ENCODE measurements at places on chromosomes 12 and 14.

DNA sequence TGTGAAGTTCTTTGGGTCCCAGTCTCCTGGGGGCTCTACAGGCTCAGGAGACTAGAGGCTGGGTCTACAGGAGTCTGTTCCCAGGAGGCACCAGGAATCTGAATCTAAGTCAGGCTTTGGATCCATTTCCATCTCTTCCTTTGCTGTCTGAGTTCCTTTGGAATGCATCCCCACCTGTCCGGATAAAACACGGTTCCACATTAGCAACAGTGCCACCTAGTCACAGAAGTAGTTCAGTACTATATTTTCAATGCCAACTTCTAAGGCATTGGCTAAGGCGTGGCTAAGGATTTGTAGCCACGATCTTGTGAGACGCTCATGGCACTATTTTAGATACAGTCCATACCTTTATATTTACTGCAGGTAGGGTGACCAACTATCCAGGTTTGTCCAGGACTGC, 15.1 kb downstream of the ZC2HC1C start:
- DNase-seq, result no peak

DNA sequence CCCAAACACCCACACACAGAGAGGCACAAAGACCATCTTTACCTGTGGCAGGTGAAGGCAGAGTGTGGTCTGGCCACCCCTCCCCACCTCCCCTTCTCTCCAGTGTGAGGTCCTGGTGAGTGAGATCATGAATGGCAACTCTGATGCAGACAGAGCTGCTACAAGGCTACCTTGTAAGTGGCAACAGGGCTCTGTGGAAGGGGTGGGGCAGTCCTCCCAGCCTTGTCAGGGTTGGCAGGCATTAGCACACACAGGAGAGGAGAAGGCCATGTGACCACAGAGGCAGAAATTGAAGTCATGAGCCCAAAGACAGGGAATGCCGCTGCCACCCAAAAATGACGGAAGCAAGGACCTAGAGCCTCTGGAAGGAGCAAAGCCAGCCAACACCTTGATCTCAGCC, 30.7 kb downstream of the VWF start:
- DNase-seq, result no peak

- DNase-seq, result no peak
Measured at GRCh38 chr12:109726511-109727038, 12.9 kb downstream of the FAM222A start.

DNA sequence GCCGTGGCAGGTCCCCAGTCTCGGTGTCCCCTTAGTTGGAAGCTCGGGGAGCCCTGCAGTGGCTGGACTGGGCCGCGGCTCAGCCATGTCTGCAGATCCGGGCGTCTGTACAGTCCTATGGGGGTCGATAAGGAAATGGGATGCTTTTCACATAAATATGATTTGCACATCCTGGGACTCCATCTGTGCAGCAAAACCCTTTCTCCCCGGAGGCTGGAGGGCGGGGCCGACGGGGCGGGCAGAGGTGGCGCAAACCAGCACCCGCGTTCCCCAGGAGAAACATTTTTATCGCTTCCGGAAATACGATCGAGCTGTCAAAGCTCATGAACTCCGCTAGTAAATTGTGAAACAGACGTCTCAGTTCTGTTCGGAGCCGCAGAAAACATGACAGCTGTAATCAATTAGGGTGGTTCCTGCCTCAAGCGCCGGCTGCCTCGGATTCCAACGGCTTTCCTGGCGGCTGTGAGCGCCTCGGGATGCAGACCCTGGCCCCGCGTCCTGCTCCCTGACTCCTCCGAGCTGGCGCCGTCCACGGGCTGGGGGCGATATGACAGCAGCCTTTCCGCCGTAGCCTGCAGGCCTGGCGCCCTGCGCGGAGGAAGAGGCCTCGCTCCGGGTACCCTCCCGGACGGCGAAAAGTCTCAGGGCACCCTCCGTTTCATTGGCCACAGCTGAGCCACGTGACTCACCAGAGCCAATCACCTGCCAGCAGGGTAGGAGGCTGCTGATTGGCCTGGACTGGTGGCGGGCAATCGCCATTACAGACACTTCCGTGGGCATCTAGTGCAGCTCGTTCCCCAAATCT, 23.0 kb downstream of the DIO3 start:
- DNase-seq, result peak; percentile 87

DNA sequence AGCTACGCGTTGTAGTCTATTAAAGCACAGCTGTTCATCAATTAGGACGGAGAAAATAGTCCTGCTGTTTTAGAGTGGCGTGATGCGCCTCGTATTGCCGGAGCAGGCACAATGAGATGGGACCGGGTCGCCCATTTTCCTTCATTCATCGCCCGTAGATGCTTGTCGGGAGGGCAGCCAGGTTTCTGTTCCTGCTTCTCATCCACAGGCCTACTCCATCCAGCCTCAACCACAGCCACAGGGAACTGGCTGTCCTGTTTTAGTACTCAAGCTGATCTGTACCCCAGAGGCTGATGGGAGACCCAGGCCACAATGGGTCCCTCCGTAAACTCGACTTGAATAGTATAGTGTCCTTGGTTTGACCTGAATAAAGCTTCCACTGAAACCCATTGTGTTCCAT, 264.0 kb downstream of the VRK1 start:
- no peak for DNase-seq

- no peak for DNase-seq
Measured at GRCh38 chr12:10501030-10501429, 4.7 kb upstream of the EIF2S3B start.

DNA sequence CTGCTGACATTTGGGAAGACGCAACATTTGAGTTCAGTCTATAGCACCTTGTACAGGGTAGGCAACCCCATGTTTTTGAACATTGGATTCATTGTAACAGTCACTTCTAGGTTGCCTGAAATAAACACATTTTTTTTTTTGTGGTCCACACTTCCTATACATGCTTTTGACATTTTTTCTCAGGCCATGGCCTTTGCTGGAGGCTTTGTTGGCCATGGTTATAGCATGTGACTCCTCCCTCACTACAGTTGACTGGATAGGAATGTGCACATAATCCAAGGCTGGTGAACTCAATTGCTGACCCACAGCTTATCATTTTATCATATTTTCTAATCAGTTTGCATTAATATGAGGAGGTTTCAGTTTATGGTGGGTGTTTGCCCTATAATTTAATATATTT, 60.6 kb downstream of the TMEM117 start:
- no peak for DNase-seq

- DNase-seq, result peak; percentile 46
Measured at GRCh38 chr12:129659961-129660622, 243.7 kb downstream of the TMEM132D start.

GRCh38 chr14:104103446-104104075, 18.1 kb downstream of the ASPG start:
- DNase-seq, result no peak

GRCh38 chr12:88172844-88173407, 30.8 kb downstream of the TMTC3 start:
- DNase-seq, result no peak

DNA sequence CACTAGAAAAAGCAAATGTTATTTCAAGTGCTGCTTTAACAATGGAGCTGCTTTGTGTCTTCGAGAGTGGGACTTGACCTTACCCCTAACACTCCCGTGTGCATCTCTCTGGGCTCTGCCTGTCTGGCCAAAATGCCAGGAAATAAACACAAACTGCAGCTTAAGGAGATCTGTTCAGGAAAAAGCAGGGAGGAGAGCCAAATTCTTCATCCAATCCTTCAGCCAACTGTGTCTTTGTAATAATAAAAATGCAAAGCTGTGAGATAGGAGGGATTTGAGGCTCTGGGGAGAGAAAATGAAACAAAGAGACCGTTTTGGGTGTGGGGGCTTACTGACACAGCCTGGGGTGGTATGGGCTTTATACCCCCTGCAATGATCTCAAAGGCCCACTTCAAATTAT, 85.8 kb upstream of the WSCD2 start:
- DNase-seq, result no peak

GRCh38 chr12:38998887-38999482, 93.6 kb upstream of the CPNE8 start:
- DNase-seq, result no peak

DNA sequence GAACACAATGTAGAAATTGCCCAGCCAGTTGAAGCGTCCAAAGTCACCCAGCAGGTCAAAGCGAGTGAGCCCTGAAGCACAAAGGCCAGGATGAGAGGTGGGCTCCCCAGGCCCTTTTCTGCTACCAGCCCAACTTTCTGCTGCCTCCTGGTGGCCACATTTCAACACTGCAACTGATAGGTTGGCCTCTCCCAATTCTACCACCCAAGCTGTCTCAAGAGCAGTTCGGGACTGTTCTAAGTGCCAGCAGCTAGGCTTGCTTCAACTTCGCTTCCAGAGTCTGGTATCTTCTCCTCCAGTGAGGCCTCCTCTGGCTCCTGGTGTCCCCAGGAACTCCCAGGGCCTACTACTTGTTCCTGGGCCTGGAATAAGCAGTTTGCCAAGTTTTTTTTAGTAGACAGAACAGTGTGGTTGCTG, 3.4 kb upstream of the DHH start:
- no peak for DNase-seq

DNA sequence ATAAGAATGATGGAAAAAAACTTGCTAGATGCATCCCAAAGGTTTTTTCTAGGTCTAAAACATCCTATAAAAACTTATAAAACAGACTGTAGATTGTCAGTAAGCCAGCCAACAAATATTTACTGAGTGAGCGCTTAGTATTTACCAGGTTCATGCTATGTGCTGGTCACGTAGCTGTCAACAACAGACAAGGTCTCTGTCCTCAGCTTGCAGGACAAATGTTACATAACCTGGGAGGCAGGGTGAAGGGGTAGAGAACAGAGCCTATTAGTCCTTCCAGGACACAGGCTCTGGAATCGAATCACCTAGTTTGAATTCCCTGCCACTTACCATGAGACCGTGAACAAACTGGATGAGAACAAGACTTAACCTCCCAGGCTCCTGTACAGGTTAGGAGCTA, 6.4 kb downstream of the NFYB start:
- DNase-seq, result no peak

GRCh38 chr14:90175631-90176030, 80.7 kb upstream of the PSMC1 start:
- no peak for DNase-seq

DNA sequence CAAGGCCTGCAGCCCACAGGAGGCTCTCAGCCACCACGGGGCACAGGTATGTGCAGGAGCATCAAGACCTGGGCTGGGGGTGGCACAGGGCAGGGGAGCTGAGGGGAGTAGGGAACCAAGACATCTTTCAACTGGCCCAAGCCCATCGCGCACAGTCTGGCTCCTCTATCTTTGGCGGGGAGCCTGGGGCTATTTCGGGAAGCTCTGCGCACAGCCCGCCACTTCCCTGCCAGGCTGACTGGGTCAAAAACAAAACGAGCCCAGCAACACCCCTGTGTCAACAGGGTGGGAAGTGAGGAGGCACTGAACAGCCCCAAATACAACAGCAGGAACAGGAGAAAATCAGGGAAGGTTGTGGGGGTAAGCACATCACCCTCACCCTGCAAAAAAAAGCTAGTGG, 83.9 kb downstream of the ARL6IP4 start:
- DNase-seq, result no peak

DNA sequence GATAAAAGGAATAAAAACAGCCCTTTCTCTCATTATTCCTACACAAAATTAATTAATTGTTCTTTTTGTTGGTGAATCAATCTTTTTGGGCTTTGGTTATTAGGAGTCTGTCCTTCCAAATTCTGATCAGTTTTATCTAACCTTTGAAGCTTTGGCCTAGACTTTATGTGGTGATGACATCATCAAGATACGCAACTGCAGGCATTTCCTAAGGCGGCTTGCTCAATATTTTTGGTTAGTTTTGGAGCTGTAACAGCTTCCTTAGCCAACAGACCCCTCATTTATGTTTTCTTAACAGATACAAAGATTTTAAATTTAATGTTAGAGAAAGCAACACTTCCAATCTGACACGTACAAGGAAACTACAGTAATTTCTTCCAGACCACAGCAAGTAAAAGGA, 87.8 kb upstream of the PDE3A start:
- no peak for DNase-seq

GRCh38 chr12:93572712-93573551, 457 bp downstream of the SOCS2 start:
- no peak for DNase-seq

GRCh38 chr12:131991816-131992430, 42.2 kb downstream of the EP400 start:
- no peak for DNase-seq

DNA sequence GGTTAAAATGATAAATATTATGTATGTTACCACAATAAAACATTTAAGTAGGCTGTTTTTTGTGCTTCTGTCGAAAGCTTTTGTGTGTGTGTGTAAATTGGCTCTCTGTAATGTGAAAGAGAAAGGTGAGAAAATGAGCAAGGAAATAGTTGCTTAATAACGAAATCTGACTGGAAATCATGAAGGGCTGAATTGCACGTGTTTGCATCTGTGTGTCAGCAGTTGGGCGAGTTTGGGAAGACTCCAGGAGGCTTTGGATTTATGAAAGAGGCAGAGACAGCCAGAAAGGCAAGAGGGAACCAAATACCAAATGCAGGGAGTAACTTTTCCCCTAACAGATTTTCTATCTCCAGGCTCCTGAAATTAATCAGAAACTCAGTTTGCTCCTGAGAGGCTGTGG, 47.2 kb upstream of the PLEKHG3 start:
- DNase-seq, result no peak

DNA sequence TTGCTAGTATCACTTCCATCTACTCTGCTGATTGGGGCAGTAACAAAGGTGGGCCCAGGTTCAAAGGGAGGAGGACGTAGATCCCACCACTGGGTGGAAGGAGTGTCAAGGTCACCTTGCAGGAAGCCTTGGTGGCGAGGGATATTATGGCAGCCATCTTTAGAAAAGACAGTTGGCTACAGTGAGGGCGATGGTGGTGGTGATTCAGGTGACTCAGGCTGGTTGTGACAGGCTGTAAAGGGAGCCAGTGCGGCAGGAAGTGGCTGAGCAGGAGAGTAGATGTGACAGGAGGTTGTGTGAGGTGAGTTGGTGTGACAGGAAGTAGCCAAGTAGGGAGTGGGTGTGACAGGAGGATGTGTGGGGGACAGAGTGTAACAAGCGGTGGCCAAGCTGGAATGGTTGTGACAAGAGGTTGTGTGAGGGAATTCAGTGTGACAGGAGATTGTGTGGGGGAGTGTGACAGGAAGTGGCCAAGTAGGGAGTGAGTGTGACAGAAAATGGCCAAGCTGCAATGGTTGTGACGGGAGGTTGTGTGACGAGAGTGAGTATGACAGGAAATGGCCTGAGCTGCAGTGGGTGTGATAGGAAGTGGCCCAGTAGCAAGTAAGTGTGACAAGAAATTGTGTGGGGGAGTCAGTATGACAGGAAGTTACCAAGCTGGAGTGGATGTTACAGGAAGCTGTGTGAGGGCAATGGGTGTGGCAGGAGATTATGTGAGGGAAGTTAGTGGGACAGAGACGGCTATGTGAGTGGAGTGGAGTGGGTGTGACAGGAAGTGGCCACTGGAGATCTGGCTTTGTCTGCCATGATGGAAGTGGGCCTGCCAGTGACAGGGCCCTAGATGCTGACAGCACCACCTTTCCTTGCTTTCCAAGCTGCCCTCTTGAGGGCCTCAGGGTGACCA, 136.5 kb upstream of the MYL2 start:
- no peak for DNase-seq

GRCh38 chr12:103642240-103642864, 55.3 kb downstream of the STAB2 start:
- no peak for DNase-seq

GRCh38 chr12:119440803-119441360, 106.4 kb downstream of the CCDC60 start:
- DNase-seq, result no peak

GRCh38 chr14:103121846-103122584, 1.2 kb upstream of the TNFAIP2 start:
- no peak for DNase-seq

GRCh38 chr14:71248194-71248593, 340.9 kb downstream of the PCNX1 start:
- no peak for DNase-seq

All from HFF-Myc (cell line).